ENCODE measurements at places on chromosomes 13 and 19.

- DNase-seq, result no peak
These were observed 158.8 kb downstream of the NHLRC3 start for GRCh38 chr13:39196965-39197646.

GRCh38 chr19:4455719-4456475, 1.7 kb downstream of the UBXN6 start:
- DNase-seq, result no peak

DNA sequence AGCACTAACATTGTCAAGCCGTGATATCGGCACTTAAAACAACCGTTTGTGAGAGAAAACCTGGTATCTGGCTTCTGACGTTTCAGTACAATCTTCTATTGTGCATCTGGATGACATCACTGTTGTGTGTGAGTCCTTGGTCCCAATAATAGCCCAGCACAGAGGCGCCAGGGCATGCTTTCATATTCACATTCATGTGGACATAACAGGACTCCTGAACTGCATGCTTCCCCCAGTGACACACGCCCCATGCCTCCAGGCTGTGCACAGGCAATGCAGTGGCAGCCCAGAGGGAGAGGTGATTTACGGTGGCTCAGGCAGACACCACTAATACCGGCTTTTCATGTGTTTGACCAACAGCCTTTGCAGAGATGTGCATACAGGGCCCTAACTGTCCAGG, 58.1 kb downstream of the MRPL57 start:
- DNase-seq, result no peak

DNA sequence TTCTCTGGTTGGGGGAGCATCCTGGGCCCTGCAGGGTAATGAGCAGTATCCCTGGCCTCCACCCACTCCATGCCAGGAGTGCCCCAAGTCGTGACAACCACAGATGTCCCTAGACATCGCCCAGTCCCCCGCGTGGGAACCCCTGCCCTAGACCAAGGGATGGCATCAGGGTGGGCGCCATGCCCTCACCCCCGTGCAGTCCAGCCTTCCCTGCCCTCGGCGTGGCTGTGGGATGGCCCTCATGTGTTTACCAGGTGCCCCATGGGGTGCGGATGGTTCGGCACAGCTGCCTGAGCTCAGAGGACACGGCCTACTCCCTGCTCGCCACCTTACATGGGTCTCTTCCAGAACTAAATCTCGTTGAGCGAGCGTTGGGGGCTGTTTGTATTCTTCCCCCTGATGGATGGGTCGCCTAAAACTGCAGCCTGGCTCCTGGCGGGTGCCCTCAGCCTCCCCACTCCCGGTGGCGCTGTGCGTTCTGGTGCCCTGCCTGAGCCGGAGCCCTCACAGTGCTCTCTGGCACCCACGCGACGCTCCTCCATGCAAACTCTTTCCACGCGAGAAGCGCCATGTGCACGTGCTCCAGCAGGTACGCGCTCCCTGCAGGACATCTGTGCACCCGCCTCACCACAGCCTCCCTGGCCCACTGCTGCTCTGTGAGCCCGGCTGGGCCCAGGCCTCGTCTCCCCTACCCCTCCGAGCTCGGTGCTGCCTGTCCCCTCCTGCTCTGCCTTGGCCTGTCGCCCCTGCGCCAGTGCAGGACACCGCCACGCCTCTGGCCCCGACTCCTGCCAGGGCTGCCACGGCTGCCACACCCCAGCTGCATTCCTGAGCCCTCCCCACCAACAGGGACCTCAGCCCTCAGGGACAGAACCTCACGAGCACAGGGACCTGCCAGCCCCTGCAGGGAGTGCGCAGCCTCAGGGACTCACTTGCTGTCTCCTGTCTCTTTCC, 145.0 kb downstream of the KDM4B start:
- DNase-seq, result no peak

DNA sequence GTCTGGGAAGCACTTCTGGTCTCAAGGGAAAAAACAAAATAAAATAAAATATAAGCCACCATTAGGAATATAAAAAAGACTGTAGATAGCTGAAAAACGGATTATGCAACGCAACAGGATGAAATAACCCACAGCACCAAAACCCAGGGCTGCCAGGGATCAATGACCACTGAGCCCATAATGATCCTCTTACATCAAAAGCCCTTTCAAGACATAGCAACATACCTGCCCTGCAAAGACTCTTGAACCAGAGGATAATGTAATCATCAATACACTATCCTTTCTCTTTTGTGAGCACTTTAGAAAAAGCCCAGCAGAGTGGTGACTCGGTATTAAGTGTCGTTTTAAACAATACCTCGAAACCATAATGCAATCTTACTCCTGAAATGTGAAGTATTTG, 235.0 kb upstream of the SOX21 start:
- no peak for DNase-seq

DNA sequence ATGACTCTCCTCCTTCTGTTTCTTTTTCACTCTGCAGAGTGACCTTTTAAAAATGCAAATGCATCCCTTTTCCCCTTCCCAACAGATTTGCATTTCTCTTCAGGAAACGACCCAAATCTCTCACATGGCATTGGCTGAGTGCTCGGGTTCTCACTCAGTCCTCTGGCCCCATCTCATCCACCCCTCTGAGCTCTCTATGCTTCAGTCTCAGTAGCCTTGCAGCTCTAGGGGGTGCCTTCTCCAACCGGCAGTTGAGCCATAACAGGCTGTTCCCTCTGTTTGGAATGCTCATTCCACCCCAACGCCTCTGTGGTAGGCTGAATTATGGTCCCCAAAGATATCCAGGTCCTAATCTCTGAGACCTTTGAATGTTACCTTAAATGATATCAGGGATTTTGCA, 78.2 kb downstream of the AKAP11 start:
- DNase-seq, result no peak

DNA sequence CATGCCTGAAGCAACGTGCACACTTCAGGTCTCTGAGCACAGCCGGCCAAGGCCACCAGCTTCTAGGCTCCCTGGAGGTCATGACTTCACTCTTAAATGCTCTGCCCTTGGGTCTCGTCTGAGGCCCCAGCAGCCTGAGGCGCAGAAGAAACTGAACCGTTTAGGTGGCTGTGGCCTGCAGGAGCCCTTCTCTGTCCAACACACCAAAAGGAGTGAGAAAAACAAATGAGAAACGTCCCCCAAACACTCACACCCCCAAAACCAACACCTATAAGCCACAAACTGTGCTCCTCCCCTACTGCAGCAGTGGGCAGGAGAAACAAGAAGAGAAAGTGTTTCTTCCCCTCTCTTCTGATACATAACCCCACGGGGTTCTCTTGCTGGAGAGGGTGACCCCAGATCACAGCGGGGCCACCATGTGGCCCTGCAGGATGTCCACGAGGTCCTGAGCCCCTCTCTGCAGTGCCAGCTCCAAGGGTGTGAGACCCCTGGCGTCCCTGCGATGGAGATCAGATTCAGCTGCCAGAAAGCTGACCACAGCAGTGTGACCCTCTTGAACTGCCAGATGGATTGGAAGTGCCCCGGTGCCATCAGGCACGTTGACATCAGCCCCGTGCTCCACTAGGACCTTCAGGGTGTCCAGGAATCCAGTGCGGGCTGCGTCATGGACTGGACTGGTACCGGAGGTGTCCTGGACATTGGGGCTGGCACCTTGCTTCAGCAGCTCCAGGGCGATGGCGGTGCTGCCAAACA, 1.0 kb upstream of the KRI1 start:
- no peak for DNase-seq

GRCh38 chr19:704447-704741, 4.3 kb upstream of the PALM start:
- no peak for DNase-seq
